ENCODE measurements at places on chromosomes 2 and 18.

- DNase-seq = no peak
Measured at GRCh38 chr2:56357655-56358295, 174.0 kb downstream of the CCDC85A start.

GRCh38 chr2:84781942-84782716, 98.8 kb downstream of the TRABD2A start:
- DNase-seq = no peak

DNA sequence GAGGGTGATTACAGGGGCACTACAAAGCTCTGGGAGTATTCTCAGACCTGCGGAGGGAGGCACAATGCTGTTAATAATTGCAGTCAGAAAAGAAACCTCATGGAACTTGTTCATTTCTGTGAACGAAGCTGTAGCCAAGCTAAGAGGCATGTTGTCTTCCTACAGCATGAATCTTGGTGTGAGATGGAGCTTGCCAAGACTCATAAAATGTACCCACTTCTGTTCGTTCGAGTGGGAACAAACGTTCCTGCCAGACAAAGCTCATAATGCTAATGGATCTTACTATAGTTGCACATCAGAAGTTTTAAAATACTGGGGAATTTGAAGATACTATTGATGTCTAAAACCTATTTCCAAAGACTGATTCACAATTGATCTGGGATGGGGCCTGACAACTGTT, 489.1 kb downstream of the ZEB2 start:
- DNase-seq = no peak

DNA sequence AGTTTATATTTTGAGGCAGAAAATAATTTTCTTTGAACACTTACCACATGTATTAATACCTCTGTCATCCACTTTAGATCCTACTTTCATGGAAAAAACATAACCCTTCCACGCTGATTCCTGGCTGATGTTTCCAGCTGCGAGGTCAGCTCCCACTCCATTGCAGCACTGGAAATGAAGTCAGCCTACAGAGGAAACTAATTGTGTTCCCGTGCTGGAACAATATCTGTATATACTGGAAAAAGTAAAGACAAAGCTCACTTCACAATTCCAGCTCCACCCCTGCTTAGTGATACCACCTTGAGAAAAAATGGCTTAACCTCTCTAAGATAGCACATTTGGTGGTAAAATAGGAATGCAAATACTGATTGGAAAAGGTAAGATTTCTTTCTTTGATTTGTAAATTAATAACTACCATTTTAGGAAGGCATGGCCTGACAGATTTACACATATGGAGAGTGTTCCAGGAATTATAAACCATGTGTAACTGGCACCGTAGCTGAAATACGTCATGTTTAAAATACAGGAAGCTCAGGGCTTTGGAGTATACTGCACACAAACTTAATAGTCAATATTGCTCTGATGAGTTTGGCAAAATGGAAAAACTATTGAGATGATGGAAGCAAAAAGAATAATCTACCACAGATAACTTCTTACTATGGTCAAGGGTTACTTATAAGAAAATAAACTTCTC, 90.0 kb downstream of the TRIB2 start:
- no peak for DNase-seq

- DNase-seq = no peak
Measured at GRCh38 chr2:71530641-71531332, 77.4 kb downstream of the DYSF start.

GRCh38 chr2:49843314-49843713, 689.0 kb upstream of the FSHR start:
- no peak for DNase-seq

GRCh38 chr18:8252371-8252770, 356.9 kb upstream of the RAB12 start:
- DNase-seq = no peak

DNA sequence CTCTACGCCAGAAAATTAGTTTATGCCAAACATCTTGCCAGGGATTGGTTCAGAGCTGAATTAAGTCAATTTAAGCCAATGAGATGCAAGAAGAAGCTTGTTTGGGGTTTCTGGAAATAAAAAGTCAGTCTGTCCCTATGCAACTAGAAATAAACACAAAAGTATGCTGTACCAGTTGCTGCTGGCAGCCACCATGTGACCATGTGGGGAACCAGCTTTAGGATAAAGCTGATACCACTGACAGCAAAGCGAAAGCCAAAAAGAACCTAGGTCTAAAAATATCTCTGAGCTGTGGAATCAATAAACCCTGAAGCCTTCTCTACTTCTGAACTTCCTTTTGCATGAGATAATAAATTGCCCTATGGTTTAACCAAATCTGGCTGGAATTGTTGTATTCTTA, 181.8 kb upstream of the PARD3B start:
- no peak for DNase-seq

DNA sequence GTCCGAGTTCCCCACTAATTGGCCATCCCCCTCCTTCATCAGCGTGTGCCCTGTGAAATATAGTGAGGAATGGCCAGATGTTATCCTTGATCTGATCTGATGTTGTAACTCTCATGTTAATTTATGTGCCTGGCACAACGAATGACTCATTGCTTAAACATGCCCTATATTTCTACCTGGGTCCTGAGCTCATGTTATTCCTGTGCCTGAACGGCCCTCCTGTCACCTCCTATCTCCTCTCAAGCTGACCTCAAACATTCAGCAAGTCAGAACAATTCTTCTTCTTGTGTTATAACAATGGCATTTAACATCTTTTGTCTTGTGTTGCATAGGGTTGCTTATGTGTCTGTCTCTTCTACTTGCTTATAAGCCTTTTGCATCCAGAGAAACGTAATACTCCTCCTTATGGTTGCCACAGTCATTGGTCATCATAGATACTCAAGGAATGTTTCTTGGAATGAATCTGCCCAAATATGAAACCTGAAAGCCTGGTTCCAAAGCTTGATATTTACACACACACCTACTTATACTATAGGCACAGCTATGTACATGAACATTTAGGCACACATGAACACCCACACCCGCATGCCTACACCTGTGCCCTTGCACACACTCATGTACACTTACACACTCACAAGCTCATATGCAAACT, 80.2 kb upstream of the PHLPP1 start:
- no peak for DNase-seq

GRCh38 chr2:46977280-46977665, 61.7 kb upstream of the MCFD2 start:
- no peak for DNase-seq

DNA sequence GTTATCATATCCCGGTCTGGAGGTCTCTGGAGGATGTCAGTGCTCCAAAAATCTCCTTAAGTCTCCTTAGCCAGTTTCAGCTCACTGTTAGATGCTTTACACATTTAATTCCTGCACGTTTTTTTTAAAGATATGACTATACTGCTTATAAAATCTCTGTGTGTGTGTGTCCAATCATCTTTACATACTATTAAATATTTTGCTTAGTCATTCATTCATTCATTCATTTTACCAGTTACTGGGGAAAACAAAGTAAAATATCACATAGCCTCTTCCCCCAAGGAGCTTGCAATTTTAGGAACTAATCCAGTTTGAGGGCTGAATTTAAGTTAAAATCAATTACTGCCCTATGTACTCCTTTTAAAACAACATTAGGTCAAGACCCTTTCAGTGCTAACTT, 293.2 kb upstream of the LYPD1 start:
- DNase-seq = no peak

DNA sequence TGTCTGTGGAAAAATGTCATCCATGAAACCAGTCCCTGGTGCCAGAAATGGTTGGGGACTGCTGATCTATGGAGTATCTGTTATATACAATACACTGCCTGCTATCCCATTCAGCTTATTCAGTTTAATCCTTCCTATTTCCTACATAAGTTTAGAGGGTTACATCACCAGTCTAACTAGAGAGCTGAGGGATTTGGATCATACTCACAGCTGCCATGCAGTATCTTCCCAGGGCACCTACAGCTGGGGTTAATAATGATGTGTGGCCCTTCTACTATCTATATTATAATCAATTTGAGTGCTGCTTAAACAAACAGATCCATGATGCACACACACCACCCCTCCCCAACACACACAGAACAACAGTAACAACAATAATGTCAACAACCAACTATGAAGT, 524.0 kb downstream of the LRRTM4 start:
- no peak for DNase-seq

DNA sequence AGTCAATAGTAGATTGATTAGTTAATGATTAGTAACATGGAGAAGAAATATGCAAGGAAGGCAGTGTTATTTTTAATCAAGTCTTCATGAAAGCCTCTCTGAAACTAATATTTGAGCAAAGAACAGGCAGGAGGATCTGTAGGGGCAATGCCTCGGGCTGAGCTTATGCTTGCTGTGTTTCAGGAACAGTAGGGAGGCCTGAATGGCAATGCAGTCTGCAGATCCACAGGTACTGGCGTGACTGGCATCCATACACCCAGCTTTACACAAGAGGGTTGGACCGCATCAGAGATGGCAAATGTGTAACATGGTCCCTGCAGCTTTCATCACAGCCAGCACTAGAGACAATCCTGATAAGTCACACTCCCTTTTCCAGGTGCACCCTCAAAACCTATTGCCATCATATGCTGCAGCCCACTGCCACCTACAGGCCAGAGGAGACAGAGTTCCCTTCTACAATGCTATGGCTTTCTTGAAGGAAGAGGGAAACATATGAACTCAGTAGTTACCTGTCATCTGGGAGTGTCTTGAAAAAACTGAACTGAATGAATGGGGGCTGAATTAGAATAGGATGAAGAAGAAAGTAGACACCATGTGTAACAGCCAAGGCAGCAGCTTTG, 582.4 kb upstream of the RAB6C start:
- no peak for DNase-seq

GRCh38 chr2:155062250-155062921, 363.9 kb downstream of the KCNJ3 start:
- no peak for DNase-seq

- DNase-seq = no peak
Measured at GRCh38 chr18:8186413-8186812, 422.8 kb upstream of the RAB12 start.

DNA sequence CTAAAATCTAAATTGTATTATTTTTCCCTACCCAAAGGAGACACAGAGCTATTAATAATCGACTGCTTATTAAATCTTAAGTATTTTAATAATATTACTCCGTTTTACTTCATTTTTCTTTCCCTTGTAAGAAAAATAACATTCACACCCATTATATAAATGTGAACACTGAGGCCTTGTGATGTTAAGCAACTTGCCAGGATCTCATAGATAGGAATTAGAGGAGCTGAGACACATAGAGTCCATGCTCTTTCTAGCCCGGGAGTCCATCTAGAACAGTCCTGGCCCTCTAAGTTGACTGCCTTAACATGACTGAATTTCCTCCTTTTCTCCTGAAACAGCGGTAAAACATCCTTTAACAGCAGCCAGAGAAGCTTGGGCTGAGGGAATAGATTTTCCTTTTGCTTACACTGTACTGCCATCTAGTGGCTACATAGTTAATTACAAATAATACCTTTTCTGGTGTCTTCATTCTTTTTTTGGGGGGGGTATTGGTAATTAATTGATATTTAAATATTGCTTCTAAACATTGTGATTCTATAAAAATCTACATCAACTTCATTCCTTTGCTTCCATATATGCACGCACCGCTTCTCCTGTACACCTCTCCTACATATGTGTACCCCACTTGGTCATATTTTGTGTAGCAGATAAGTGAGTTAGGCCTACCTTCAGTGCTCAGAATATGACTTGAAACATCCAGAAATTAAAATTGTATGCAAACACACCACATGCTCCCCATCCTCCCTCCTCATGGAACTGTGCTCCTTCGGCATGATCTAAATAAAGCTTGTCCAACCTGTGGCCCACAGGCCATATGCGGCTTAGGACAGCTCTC, 125.8 kb upstream of the HNMT start:
- peak; percentile 46 for DNase-seq

DNA sequence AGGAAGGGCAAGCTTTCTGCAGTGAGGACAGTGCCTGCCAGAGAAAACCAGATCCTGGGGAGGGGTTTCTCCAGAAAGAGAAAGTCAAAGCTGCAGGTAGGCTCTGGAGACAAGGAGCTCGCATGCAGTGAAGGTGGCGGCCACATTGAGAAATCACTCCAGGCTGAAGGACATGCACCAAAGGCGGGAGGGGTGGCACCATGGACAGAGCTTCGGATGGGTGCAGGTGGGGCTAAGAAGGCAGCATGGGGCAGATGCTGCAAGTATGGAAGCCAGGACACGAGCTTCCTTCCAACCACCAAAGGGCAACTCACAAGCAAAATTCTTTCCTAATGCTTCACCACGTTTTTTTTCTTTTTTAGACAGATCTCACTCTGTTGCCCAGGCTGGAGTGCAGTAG, 104.4 kb upstream of the SLC35G4 start:
- DNase-seq = no peak

GRCh38 chr2:168114040-168114439, 133.4 kb downstream of the STK39 start:
- DNase-seq = no peak

GRCh38 chr2:96106991-96107707, 9.2 kb downstream of the ADRA2B start:
- DNase-seq = no peak

GRCh38 chr18:13501891-13502290, 224.5 kb downstream of the FAM210A start:
- DNase-seq = no peak

DNA sequence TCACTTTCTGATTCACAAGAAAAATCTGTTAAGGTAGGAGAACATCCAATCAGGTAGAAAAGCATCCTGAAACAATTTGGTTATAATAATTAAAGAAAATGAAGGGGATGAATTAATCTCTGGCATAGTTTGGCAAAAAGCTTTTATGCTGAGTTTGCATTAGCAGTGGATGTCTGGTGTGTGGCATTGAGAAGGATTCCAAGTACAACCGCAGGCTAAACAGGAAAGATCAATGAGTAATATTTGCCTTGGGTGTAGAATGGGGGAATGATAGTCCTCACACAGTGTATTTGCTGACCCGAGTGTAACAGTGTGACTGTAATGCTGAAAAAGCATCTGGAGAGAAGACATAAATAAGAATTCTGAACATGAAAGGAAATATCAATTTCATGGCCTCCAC, 68.3 kb upstream of the SESTD1 start:
- no peak for DNase-seq

GRCh38 chr2:219335373-219335786, 2.8 kb upstream of the RESP18 start:
- DNase-seq = no peak

DNA sequence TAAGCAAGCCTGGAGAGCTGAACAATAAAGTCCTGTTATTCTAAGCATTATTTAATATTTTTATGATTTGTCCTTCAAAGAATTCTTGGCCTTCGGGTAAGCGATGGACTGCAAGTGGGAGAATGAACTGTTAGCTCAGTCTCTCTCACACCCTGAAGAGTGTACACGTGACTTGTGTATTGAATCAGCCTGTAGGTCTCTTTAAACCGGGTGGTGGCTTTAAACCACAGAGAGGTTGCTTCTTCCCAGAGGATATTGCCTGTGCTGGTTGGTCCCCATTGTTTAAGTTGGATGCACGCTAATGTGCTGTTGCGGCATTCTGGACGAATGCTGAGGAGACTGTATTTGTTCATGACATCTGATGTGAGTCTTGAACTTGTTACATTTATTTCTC, 183.3 kb downstream of the LTBP1 start:
- DNase-seq = no peak

GRCh38 chr2:233928594-233929351, 11.6 kb downstream of the TRPM8 start:
- no peak for DNase-seq

Data from NCI-H524 treated with DMSO at 0.1 percent for 48 hours (cell line).